Activated T-helper 17 cell treated with anti-CD3 and anti-CD28 coated beads, Interleukin-2, amount 50 U/mL, for 72 hours (primary cell): ENCODE measurements at places on chromosomes 12 and 14. TPM values are rescaled to one million over a fixed set of nuclear protein-coding genes. Genes with fewer than 3 reads are reported as not detected.

FAM222A gene
- 0.11 TPM for total RNA-seq

HPD gene
- total RNA-seq, result not detected

INHBE gene
- not detected for total RNA-seq

GYS2 gene
- total RNA-seq, result not detected

CACNA2D4 gene
- 13.7 TPM for total RNA-seq

GRCh38 chr14:76940021-76940760, 88.3 kb downstream of the IRF2BPL start:
- no peak for ATAC-seq
- H3K4me3 ChIP-seq, result no peak overlapping the region
- H3K36me3 ChIP-seq, result no peaks in the 10 kb centered on the region
- H3K4me1 ChIP-seq, result peaks cover 6% of the 10 kb centered on the region

GRCh38 chr12:76256904-76257303, 91.3 kb downstream of the BBS10 start:
- H3K27ac ChIP-seq, result no peak overlapping the region
- no peaks in the 10 kb centered on the region for H3K36me3 ChIP-seq
- no peaks in the 10 kb centered on the region for H3K4me1 ChIP-seq
- no peak overlapping the region for H3K4me3 ChIP-seq
- H3K27me3 ChIP-seq, result peaks cover 3% of the 10 kb centered on the region

GRCh38 chr14:66752109-66752508, 244.2 kb downstream of the GPHN start:
- H3K27ac ChIP-seq, result no peak overlapping the region
- peak; percentile 60 for ATAC-seq
- H3K4me1 ChIP-seq, result peaks cover 8% of the 10 kb centered on the region
- no peak overlapping the region for H3K4me3 ChIP-seq
- H3K36me3 ChIP-seq, result no peaks in the 10 kb centered on the region

GRCh38 chr12:4763549-4763948, 43.3 kb downstream of the GALNT8 start:
- H3K36me3 ChIP-seq, result peaks cover 4% of the 10 kb centered on the region
- H3K27me3 ChIP-seq, result peaks cover 3% of the 10 kb centered on the region
- H3K4me3 ChIP-seq, result no peak overlapping the region
- ATAC-seq, result no peak
- H3K27ac ChIP-seq, result no peak overlapping the region

DNA sequence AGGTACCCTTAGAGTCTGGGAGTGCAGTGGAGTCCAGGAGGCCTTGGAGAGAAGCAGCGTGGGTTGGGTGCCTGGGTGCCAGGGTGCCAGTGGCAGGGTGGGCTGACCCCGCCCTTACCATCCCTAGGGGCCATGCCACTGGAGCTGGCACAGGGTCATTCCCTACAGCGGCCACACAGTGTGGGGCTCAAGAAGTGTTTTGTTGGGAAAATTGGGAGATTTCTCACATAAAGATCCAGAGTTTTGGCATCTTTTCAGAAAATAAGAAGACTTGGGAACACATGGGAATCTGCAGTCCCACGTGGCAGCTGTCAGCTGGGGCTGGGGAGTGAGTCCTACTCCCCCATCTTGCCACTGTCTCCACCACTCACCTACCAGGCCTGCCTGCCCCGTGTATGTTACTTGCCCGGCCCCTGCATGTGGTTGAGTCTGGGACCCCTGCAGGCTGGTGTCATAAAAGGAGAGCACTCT, 4.2 kb downstream of the VASH1 start:
- no peaks in the 10 kb centered on the region for H3K27me3 ChIP-seq
- peak overlapping the region; percentile 59 for H3K27ac ChIP-seq
- no peaks in the 10 kb centered on the region for H3K36me3 ChIP-seq
- H3K4me3 ChIP-seq, result no peak overlapping the region

DNA sequence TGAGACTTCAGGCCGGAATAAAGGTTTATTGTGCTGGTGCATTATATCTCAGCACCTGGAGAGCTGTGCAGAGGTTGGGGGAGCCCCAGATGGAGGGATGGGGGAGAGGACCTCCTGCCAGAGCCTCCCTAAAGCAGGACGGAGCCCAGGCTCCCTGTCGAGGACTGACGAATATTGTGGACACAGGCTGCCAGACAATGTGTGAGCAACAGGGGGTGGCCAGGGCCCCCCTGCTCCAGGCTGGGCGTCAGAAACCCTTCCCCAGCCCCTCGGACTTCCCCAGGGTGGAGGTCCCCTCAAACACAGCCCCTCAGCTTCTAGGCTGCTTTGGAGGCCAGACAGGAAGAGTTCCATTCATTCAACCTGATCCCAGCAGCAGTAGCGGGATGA, 8.0 kb downstream of the TMEM119 start:
- no peak overlapping the region for H3K4me3 ChIP-seq
- ATAC-seq, result no peak
- H3K4me1 ChIP-seq, result no peaks in the 10 kb centered on the region
- H3K27ac ChIP-seq, result no peak overlapping the region
- H3K27me3 ChIP-seq, result no peaks in the 10 kb centered on the region
- no peaks in the 10 kb centered on the region for H3K36me3 ChIP-seq

DNA sequence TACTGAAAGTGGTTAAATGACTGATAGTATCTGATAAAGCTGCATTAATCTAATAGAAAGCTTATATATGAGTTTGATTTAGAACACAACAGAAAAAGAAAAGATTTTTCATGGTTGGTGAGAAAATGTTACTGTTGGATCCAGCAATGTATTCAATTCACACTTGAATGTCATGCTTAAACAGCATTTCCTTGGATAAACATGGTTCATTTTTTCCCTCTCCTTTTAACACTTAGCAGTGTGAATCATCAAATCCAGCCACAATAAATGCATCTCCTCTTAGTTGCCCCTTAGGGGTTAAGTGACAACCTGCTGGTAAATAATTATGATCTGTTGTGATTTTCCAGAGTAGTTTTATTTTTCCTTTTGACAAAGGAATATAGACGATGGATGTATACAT, 74.9 kb upstream of the GRIP1 start:
- H3K4me1 ChIP-seq, result peaks cover 9% of the 10 kb centered on the region
- no peak for ATAC-seq
- peaks cover 23% of the 10 kb centered on the region for H3K27me3 ChIP-seq

GRCh38 chr14:76467711-76468155, 91.8 kb downstream of the ESRRB start:
- H3K36me3 ChIP-seq, result no peaks in the 10 kb centered on the region
- H3K27me3 ChIP-seq, result peaks cover 18% of the 10 kb centered on the region
- H3K4me3 ChIP-seq, result no peak overlapping the region
- no peak overlapping the region for H3K27ac ChIP-seq
- no peak for ATAC-seq
- no peaks in the 10 kb centered on the region for H3K4me1 ChIP-seq

DNA sequence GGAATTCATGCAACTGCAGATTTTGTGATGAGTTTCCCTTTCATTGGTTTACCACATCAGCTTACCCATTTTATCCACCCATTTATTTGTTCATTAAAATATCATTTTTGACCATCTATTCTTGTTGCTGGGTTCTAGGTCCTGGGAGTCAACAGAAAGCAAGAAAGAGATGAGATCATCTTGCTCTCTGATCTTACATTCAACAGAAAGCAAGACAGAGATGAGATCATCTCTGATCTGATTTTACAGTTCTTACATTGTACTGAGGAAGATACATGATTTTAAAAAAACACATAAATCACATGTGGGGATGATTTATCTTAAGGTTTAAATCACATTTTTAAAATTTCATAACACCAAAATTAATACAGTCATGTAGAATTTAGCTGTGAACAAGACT, 2.3 kb downstream of the TAS2R46 start:
- peaks cover 4% of the 10 kb centered on the region for H3K4me1 ChIP-seq
- no peak overlapping the region for H3K27ac ChIP-seq
- H3K27me3 ChIP-seq, result no peaks in the 10 kb centered on the region

DNA sequence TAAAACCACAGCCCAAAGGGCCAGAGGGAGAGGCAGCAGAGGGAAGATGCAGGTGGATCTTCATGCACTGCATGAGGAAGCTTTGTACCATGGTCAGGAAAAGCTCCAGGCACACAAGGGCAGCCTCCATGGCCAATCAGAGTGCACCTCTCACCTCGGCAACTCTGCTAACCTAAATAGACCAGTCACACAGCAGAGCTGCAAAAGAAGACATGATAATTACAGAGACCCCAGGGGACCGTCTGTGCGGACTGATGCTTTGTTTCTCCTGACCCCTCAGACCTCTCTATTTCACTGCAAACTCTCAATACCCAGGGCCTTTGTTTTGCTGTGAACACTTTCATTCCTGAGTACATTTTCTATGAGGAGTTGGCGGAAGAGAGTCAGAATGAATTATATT, 10.7 kb upstream of the TCL1B start:
- H3K4me3 ChIP-seq, result no peak overlapping the region
- no peak overlapping the region for H3K27ac ChIP-seq
- no peaks in the 10 kb centered on the region for H3K4me1 ChIP-seq
- no peak for ATAC-seq
- no peaks in the 10 kb centered on the region for H3K36me3 ChIP-seq
- H3K27me3 ChIP-seq, result peaks cover 47% of the 10 kb centered on the region

DNA sequence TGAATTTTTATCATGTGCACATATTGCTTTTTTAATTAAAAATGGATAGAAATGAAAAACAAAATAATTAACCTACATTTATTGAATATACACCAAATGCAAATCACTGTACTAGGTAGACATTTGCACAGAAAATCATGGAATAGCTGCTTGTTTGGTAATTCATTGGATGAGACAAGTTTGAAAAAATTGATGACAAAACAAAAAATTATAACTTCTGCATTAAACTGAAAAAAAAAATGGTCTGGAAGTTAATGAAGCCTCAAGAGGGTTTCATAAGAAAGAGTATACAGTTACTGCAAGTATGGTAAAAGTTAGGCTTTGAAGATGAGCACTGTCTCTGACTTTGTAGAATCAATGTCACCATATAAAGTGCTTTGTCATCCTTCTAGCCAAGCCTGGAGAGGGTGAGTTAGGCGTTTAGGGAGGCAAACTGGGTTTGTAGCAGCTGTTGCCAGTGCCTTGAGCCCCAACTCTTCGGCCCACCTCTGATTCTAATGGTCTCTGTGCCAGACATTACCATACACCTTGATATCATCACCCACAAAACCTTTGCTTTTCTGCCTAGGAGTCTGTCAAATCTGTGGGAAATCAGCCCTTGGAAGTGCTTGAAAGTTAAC, 291.1 kb upstream of the CLEC14A start:
- no peaks in the 10 kb centered on the region for H3K36me3 ChIP-seq
- no peak for ATAC-seq
- H3K27me3 ChIP-seq, result no peaks in the 10 kb centered on the region
- no peak overlapping the region for H3K27ac ChIP-seq
- no peaks in the 10 kb centered on the region for H3K4me1 ChIP-seq

DNA sequence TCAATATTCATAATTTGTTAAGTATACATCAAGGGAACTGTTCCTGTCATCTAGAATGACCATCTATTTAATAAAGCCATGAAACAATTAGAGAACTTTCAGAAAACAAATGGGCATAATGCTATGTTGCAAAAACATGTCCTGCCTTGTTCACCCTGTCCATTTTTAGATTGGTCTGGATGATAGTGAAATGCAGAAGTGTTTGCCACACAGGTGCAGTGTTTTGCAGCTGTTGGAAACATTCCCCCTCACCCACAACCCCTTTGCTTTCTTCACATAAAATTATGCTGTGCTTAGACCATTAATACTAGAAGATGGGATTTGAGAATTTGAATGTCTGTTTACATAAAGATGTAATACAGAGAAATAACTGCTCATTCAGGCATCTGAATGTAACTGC, 36.5 kb downstream of the LEMD3 start:
- peaks cover 17% of the 10 kb centered on the region for H3K36me3 ChIP-seq
- peaks cover 25% of the 10 kb centered on the region for H3K4me1 ChIP-seq
- no peak overlapping the region for H3K27ac ChIP-seq
- no peaks in the 10 kb centered on the region for H3K27me3 ChIP-seq
- ATAC-seq, result no peak
